T follicular helper cell (primary cell): ENCODE measurements at places on chromosomes 11 and 22.
A peak's percentile ranks its signal among the peaks of the same experiment; 100 is the strongest.

GRCh38 chr22:47632701-47633100, 870.3 kb downstream of the TBC1D22A start:
- DNase-seq: no peak

GRCh38 chr11:79400717-79401330, 40.0 kb downstream of the TENM4 start:
- DNase-seq: no peak

DNA sequence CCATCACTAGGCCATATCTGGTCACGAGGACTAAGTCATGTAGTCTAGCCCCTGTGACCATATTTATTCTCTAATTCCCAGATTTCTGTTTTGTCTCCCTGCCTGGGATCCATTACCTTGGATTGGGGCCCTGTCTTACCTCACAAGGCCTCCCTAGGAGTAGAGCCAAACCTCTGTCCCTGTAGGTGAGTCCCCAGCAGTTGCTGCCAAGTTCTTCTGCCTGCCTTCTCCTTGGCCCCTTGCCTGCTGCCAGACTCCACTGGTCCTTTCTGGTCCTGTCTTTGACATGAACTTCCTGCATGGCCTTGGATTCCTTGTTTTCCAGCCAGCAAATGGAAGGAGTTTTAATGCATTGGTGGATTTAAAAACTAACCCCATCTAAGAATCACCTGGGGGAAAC, 35.6 kb upstream of the CADM1 start:
- no peak for DNase-seq

DNA sequence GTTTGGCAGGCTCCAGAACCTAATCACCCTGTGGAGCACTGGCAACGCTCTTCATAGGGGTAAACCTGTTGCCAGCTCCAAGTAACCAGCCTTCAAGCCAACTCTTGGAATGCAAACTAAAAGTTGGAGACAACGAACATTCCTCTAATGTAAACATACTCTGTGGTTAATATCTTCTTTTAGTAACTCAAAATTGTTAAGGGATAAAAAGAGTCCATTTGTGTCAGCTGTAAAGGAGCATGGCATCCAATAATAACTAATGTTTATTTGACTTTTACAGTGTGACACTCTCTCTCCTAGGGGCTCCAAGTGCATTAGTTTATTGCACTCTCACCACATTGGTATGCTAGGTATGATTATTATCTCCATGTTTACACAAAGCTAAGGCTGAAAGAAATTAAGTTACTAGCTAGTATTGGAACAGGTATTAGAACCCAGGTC, 31.0 kb upstream of the AMOTL1 start:
- DNase-seq: no peak

DNA sequence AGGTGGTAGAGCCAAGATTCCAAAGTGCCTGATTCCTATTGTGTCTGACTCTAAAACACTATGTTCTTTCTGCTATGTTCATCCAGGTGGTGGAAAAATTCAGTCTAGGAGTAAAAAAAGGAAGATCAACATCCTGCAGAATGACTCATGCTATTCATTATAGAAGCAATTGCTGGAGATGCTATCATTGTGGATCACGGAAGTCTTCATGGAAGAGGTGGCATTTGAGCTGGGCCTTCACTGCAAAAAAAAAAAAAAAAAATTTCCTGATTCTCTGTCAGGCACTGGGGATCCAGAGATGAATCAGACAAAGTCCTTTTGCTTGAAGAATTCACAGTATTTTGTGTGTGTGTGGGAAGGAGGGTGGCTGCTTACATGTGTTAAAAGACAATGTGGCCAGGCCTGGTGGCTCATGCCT, 1.4 kb upstream of the UVRAG start:
- DNase-seq: no peak

DNA sequence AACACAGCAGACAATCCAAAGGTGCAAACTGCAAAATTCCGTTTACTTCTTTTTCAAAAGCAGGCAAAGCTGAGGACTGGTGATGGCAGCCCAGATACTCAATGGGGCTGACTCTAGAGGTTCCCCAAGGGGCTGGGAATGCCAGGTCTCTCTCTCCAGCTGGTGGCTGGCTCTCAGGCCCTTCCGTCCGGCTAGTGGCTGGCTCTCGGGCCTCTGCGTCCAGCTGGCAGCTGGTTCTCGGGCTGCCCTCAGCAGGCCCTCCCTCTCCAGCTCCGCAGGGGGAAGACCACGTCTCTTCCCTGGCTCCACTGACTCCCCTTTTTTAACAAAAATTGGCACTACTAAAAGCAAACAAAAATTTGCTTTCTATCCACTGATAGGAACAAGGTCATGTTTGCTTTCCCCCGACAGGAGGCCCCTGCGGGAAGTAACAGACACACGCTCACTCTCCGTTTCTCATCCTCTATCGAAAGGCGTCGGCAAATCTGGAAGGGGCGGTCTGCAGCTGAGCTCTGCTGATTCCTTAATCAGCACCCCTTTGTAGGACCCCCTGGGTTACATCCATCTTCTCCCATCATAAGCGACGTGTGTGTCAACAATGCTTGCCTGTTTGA, 381.4 kb downstream of the BRD1 start:
- DNase-seq: no peak

DNA sequence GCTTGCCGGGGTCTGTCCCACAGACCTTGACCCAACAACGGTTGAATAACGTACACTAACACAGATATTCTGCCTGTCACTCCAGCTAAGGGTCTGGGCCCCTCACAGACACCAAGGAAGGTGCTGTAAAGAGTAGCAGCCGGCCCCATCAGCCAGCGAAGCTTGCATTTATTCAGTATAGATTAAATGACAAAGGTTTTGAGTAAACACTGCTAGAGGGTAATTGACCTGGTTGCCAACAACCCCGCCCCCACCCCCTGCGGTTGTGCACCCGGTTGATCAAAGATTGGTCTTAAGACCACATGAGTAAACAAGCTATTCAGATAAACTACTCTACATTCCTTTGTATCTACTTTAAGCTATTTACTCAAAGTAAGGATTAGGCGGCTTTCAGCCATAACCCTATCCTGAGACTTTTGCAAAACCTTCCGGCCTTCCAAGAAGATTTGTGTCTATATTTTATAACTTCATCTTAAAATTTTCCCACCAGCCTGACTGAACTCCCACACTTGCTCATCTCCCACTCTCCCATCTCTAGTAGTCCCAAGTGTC, 4.8 kb upstream of the CKAP5 start:
- no peak for DNase-seq

GRCh38 chr11:17979770-17980371, 33.0 kb downstream of the SERGEF start:
- peak; percentile 1 for DNase-seq

GRCh38 chr11:68312117-68312779, at the start of gene LRP5:
TSS of gene LRP5 (plus strand) at chr11:68312591. CDS start at chr11:68312715, 124 bp downstream.
- DNase-seq: no peak

- no peak for DNase-seq
These were observed 313.0 kb downstream of the BRD1 start for GRCh38 chr22:49514641-49515040.

DNA sequence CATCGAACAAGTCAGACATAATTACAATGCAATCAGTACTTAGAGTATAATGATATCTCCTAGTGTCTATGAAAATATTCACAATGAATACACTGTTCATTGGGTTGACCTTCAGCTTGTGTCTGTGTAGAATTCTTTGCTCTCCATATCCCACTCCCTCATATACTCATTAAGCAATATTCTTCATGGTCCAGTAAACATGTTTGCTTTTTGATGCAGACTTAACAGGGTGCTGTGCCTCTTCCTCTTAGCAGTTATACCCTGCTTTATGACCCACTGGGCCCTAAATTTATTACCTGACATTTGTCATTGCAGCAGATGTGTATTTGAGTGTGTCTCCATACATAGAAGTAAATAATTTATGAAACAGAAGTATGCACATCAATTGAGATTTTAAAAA, 352.5 kb upstream of the CCDC179 start:
- DNase-seq: no peak

DNA sequence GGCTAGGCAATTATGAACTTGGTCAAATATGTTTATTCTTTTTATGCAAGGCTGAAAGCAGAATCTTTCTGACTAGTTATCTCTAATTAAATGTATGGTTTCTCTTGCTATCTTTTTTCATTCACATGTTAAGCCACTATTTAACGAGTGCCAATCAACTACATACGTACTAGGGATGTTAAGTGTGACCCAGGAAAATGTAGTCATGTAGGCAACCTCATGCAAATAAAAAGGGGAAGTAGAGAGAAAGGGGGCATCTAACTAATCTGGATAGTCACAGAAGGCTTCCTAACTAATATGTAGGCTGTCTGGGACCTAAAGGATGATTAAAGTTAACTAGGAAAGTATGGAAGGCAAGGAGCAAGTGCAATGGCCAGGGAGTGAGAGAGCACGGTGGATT, 23.5 kb downstream of the TBRG1 start:
- DNase-seq: no peak

DNA sequence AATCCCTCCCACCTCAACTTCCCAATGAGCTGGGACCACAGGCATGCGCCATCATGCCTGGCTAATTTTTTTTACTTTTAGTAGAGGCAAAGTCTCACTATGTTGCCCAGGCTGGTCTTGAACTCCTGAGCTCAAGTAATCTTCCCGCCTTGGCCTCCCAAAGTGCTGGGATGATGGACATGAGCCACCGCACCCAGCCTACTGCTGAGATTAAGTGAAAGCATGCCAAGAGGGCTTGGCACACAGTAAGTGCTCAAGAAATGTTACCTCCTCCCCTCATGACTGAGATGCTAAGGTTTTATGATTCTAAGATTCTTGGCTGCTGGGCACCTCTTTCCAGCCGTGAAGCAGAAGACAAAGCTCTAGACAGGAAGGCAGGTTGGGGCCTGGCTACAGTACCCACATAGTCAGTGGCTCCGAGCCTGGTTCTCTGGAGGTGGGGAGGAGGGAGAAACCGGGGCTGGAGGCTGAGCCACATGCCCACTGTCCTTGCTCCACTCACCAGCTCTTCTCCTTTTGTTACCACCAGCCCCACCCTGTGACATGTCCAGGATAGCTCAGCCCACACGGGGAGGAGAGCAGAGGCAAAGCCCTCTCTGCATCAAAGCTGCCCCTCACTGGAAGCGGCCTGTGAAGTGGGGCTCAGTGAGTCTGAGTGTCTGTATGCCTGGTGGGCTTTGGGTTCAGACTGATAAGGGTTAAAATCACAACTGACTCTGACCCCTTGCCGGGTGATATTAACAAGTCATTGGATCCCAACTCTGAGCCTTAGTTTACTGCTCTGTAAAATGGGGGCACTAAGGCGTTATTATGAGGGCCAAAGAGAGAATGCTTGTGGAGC, 12.9 kb downstream of the ARHGEF17 start:
- DNase-seq: no peak

DNA sequence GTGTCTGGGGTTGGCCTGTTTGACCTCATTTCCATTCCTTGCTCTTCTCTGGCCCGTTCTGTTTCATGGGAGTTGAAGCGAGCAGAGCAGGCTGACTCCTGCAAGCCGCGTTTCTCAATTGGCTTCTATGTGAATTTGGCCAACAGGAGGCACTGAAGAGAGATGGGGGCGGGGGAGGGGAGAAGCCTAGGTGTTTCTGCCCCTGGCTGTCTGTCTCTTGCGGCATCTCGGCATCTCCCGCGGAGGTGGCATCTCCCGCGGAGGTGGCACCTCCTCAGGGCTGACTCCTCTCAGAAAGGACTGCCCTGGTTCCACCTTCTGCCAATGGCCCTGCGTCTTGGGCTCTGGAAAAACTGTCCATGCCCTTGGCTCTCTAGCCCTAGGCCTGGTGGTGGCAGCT, 125.6 kb upstream of the CSNK2A3 start:
- no peak for DNase-seq

GRCh38 chr22:24521791-24522245, 26.7 kb downstream of the UPB1 start:
- DNase-seq: no peak

DNA sequence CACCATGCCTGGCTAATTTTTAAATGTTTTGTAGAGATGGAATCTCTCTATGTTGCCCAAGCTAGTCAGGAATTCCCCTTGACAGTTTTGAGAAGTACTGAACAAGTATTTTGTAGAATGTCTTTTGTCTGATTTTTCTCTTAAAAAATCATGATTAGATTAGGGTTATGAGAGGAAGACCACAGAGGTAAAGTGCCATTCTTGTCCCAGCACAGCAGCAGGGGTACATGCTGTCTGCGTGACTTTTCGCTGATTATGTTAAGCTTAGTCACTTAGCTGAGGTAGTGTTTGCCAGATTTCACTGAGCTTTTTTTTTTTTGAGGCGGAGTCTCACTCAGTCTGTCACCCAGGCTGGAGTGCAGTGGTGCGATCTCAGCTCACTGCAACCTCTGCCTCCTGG, 13.6 kb upstream of the NUP160 start:
- DNase-seq: no peak

- no peak for DNase-seq
These were observed 11.6 kb downstream of the MMP3 start for GRCh38 chr11:102831489-102832440.

DNA sequence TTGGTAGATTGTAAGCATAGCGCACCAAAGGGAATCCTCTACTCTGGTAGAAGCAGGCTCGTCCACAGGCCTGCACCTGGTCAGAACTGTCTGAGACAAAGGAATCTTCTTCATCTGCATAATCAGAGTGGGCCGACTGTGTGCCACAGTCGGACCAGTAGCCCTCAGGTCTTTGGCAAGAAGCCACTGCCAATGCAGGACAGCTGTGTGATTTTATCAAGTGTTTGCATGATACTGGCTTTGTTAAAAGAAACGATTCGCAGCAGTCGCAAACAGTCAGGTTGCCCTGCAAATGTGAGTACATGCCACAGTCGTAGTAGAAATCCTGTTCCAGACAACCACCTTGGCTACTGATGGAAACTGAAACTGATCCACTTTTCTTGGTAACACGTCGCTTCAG, 4.9 kb upstream of the CCDC34 start:
- DNase-seq: no peak

GRCh38 chr11:66369073-66369894, 2.3 kb downstream of the SLC29A2 start:
- no peak for DNase-seq

- no peak for DNase-seq
These were observed 10.4 kb downstream of the F2 start for GRCh38 chr11:46729110-46730027.

DNA sequence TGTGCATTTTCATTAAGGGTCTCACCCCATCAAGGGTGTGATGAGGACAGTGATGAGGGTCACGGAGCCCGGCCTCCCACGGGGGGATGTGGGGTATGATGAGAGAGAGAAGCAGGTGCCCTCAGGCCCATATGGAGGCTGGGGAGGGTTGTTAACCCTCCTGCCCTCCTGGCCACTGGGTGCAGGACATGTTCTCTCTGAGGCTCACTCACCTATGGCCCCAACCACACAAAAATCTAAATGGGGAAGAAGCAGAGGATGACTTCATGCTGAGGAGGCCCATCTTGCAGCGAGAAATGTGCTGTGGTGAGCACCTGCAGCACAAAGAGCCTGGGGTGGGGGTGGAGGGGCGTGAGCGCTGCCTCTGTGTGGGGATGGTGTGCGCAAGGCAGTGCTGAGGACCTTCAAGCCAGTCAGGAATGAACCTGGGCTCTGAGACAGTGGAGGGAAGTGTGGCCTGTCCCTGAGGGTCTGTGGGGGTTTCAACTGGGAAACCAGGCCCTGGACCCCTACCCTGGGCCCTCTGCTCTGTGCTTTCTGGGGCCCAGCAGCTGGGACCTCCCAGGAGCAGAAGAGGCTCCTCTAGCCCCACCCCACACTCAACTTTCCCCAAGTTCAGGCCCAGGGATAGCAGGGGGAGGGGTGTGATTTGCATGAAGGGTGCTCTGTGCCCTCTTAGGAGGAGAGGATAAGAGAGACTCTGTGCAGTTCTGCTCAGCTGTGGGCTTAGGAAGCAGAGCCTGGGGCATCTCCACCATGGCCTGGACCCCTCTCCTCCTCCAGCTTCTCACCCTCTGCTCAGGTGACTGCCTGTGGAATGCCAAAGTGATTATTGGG, 43.0 kb upstream of the TOP3B start:
- DNase-seq: no peak
